ENCODE measurements at places on chromosomes 6 and 20. TPM values are rescaled to one million over a fixed set of nuclear protein-coding genes. Genes with fewer than 3 reads are reported as not detected.

HSPA1L gene
- total RNA-seq: 2.4 TPM

GRCh38 chr6:21984135-21984534 lies 312.7 kb downstream of the PRL start:
- H3K27ac ChIP-seq: no peak overlapping the region
- no peak overlapping the region for H3K4me3 ChIP-seq
- H3K36me3 ChIP-seq: peaks cover 41% of the 10 kb centered on the region
- no peak for DNase-seq
- H3K4me1 ChIP-seq: peaks cover 12% of the 10 kb centered on the region

GRCh38 chr6:144582939-144583613 lies 297.9 kb downstream of the UTRN start:
- H3K36me3 ChIP-seq: peaks cover 20% of the 10 kb centered on the region
- H3K27ac ChIP-seq: no peak overlapping the region
- no peak for DNase-seq
- peak overlapping the region; percentile 50 for H3K4me3 ChIP-seq
- no peaks in the 10 kb centered on the region for H3K27me3 ChIP-seq
- H3K4me1 ChIP-seq: peaks cover 31% of the 10 kb centered on the region

DNA sequence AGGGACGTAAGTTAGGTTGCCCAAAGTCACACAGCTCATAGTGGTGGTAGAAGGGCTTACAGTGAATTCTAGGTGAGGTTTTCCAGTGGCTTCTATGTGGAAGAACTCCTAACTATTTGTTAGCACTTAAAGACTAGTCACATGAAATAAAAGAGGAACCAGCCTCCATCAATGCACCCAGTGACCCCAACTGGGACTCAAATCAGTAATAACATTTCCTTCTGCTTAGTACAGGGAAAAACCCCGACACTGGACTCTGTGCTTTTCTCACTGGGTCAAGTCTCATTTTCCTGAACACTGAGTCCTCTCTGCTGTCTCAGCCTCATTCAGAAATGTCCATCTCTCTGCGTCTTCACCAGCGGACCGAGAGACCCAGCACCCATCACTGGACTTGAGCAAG lies 89.2 kb downstream of the SLC22A23 start:
- H3K27me3 ChIP-seq: no peaks in the 10 kb centered on the region
- no peak overlapping the region for H3K27ac ChIP-seq
- peaks cover 27% of the 10 kb centered on the region for H3K4me1 ChIP-seq
- H3K36me3 ChIP-seq: no peaks in the 10 kb centered on the region
- DNase-seq: no peak

DNA sequence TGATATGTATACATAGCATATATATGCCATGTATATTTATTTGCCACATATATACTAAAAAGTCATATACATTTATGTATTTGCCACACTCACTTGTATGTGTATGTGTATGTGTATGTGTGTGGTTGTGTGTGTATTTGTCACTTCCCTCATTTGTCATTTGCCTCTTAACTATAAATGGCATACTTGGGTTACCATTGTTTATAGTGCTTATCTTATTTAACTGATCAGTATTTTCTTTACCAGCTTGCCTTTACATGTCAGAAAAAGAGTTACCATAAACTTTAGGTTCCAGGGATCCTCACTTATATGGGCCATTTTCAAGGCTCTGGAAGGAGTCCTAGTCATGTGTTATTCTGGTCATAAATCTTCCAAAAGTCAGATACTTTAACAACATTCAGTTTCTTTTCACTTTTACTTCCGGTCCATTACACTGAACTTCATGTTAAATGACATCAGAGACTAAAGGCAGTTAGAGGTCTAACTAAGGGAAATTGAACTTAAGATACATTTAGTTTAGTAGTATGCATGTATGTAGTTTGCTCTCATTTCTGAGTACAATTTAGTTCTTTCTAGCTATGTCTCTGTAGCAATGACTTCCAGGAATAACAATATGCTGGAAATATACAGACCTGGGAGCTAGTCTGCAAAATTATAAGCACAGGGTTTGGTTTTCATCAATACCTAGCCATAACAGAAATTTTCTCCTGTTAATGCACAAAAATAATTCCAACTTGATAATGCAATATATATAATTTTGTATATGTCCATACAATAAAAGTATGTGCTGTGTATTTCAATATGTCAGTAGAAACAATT lies 33.7 kb upstream of the HIVEP1 start:
- peaks cover 2% of the 10 kb centered on the region for H3K4me1 ChIP-seq
- H3K27me3 ChIP-seq: no peaks in the 10 kb centered on the region
- H3K4me3 ChIP-seq: no peak overlapping the region
- peak overlapping the region; percentile 25 for H3K27ac ChIP-seq
- DNase-seq: no peak
